ENCODE measurements at places on chromosomes 1 and 21.

GRCh38 chr1:174200746-174201145, 41.4 kb downstream of the RABGAP1L start:
- no peak for DNase-seq

- DNase-seq, result no peak
Measured at GRCh38 chr1:200665861-200666260, 3.8 kb downstream of the DDX59 start.

DNA sequence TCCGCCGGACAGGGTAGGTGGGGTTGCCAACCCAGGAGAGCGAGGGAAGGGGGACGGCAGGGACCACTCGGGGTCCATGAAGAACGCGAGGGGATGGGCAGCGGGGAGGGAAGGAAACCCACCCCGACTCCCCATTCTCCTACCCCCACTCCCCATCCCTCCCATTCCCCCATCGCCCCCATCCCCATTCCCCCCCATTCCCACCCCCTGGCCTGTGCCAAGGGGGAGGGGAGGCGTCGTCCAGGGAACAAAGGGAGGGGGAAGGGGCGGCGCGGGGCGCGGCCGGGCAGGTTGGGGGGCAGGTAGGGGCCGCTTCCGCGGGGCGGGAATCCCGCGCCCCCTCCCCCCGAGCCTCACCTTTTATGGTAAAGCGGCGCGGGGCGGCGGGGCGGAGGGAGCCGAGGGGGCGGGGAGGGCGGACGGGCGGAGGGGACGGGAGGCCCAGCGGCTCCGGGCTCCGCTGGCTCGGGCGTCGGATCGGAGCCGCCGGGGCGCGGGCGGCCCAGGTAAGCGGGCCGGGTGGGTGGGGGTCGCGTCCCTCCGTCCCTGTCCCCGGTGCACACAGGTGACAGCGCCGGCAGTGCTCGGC, at the start of gene FBLIM1:
TSS of gene FBLIM1 (plus strand) at position 453 of the 589 bp plus-strand sequence. CDS start 6,189 bp downstream, outside the sequence.
- no peak for DNase-seq

- no peak for DNase-seq
Measured at GRCh38 chr1:67429528-67430357, 459 bp downstream of the SERBP1 start.

- DNase-seq, result no peak
Measured at GRCh38 chr1:95532335-95532734, 298.3 kb downstream of the RWDD3 start.

GRCh38 chr1:216049741-216050430, 373.4 kb downstream of the USH2A start:
- no peak for DNase-seq

DNA sequence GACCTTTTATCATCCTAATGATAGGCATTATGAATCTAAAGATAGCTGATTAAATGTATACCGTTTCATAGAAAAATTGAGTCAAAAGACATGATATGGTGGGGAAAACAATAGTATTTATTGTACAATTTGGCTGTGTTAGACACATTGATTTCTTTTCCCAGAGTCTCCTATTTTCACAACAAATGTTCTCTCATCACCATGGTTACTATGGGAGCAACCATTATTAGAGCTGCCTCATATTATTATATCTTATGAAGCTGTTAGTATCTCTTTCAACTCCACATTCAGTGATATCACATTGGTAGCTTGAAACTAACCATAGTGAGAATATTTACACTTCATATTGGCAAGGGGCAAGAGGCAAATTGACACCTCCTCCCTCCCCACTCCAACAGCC, 10.7 kb upstream of the CTH start:
- no peak for DNase-seq

DNA sequence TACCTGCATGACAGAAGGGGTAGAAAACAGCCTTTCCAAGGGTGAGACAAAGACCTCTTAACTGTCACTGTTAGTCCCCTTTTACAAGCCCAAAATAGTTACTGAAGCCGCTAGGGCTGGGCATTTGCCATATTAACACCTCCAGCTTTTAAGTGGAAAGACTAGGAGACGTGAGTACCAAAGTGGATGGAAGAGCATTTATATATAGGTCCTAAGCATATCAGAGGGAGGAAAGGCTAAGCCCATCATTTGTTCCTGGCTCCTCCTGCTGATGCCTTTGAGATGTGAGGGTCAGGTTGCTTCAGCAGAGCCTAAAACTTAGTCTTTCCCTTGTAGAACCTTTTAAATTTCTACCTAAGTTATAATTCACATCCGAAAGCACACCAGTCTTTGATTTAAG, 25.7 kb upstream of the APOBEC4 start:
- no peak for DNase-seq

DNA sequence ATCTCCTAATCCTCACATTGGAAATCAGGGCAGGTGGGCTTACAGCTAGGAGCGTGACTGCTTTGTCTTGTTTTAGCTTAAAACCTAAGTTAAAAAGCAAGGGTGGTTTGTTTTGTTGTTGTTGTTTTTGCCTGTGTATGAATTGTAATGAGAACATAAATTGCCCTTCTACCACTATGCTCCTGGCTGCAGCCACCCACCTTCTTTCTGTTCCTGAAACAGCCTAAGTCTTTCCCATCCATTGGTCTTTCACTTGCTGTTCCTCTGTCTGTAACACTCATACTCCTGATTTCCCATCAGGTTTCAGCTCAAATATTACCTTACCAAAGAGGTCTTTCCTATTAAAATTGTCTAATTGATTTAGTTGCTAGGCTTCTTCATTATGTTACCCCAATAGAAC, 604 bp upstream of the TMEM79 start:
- DNase-seq, result no peak

DNA sequence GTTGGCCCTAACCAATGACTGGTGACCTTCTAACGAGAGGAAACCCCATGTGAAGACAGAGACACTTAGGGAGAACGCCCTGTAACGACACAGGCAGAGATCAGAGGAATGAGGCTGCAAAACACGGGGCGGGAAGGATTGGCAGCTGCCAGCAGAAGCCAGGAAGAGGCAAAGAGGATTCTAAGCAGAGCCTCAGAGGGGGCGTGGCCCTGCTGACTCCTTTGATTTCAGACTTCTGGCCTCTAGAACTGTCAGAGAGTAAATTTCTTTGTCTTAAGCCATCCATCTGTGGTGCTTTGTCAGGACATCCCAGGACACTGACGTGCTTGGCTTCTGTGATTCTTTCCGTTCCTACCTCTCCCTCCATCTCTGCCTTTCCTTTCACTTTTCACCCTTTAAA, 79.3 kb downstream of the SH3BGR start:
- no peak for DNase-seq

DNA sequence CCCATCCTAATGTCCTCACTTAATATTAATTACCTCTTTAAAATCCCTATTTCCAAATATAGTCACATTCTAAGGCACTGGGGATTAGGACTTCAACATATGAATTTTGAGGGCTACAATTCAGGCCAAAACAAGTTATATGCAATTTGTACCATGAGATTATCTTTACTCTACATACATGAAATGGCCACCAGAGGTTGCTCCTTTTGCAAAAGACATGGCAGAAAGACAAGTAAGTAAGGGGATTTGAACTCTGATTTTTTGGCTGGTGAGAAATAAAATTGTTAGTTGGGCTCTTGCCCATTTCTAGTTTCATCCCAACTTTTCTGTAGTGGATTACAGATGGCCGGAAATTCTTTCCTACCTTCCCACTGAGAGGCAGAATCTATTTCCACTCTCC, 4.8 kb upstream of the ALG6 start:
- no peak for DNase-seq

DNA sequence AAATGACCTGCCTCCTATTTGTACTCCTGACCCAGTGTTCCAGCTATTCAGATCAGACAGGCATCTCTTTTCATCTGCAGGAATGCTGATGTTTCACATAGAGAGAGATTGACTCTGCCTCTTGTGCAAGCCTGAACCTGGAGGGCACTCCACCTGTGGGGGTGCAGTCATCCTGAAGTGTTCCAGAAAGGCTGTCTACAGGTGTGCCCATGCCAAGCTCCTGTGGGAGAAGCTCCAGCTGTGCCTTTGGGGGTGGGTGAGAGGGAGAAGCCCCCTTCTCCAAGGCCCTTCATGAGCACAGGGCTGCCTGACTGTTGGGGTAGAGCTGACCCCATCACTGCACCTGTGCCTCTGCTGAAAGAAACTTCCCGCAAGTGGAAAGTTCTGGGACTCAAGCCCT, 22.8 kb downstream of the IFI44 start:
- DNase-seq, result no peak

GRCh38 chr21:33406493-33406892, 3.3 kb downstream of the IFNGR2 start:
- DNase-seq, result no peak

DNA sequence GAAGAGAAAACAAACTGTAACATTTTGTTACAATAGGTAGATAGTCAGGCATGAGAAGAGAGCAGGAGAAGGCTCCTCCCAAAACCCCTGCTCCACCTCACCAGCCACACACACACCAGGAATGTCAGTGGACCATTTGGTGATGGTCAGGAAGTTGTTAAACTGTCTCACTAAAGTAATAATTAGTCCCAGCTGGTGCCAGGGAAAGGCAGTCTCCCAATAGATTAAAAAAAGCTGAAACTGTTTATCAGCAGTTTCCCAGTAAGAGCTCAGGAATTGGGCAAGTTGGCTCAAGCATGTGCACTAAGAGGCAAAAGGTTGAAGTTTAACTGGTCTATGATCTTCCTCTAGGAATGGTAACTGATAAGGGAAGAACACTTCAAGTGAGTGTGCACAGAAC, 249.6 kb downstream of the COL11A1 start:
- no peak for DNase-seq

- DNase-seq, result no peak
Measured at GRCh38 chr1:44067266-44068250, 36.3 kb upstream of the SLC6A9 start.

- DNase-seq, result no peak
Measured at GRCh38 chr1:40944326-40944725, 35.2 kb upstream of the CTPS1 start.

DNA sequence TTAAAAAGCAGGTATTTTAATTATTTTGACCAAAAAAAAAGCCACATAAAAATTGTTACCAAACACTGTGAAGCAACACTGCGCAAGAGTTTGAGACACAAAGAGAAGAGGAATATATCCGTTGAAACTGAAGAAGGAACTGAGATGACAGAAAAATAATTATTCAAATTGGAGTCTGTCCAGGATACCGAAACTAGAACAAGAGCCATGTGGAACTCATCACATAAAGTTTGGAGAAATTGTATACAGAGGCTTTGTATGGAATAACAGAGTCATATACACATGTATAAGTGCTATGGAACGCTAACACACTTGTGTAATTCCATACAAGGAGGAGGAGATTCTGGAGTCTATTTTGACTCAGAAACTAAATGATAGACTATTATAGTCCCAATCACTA, 675.1 kb upstream of the ADGRL2 start:
- no peak for DNase-seq

DNA sequence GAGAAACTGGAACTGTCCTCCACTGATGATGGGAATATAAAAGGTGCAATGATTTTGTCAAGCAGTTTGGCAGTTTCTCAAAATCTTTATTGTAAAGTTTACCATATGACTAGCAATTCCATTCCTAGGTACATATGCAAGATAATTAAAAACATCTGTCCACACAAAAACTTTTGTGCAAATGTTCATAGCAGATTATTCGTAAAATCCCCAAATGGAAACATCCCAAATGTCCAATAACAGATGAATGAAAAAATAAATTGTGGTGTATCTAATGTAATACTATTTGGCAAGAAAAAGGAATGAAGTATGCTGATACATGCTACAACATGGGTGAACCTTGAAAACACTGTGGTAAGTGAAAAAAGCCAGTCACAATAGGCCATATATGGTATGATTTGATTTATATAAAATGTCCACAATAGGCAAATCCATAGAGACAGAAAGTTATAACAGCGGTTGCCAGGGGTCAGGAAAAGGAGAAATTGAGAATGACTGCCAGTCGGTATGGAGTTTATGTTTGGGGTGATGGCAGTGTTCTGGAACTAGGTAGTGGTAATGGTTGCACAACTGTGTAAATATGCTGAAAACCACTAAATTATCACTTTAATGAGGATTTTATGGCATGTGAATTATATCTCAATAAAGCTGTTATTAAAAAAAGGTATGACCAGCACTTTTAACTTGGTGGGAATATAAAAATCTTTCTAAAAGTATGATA, 81.7 kb upstream of the BEND5 start:
- no peak for DNase-seq

DNA sequence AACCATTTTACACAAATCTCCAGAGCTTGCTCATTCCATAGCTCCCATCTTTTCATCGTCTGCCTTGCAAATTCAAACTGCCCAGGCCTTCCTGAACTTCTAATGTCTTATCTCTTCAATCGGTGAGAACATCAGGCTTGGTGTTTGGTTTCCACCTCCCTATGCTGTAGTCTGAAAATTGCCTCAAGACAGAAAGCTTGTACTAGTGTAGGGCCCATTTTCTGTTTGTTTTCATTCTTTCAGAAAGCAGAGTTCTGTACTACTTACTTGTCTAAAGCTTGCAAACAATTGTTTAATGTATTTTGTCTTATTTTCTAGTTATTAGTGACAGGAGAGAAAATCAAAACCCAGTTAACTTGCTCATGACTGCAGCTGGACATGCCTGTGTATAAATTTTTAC, 16.8 kb downstream of the HOOK1 start:
- DNase-seq, result no peak

- DNase-seq, result no peak
Measured at GRCh38 chr21:35873441-35873840, 186.9 kb downstream of the SETD4 start.

DNA sequence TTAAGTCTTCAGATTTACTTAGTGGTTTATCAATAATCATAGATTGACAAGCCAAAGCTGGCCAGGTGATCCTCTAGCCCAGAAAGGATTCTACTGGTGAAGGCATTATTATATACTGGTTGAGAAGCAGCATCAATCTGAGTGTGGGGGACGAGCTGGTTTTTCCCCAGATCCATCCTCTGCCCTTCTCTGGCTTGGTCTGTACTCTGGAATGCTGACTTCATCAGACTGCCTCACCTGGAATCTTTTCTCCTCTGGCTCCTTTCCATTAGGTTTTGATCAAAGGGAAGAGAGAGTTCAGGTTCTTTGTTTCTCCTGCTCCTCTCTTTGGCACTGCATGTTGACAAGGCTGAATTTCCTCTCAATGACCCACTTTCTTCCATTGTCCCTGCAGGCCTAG, 93.9 kb downstream of the KCTD3 start:
- DNase-seq, result no peak

- no peak for DNase-seq
Measured at GRCh38 chr1:61839679-61840078, 97.4 kb downstream of the PATJ start.

DNA sequence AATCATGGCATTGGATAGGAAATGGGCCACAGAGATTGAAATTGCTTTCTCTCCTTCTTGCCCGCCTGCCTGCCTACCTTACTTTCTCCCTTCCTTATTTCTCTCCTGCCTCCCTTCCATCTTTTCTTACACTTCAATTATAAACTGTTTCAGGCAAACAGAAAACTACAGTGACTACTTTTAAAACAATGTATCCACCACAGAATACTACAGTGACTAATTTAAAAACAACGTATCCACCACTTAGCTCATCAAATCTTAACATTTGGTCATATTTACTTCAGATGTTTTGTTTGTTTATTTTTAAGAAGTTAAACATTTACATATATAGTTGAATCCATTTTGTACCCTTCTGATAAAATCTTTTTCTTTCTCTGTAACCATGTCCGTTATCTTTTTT, 54.4 kb downstream of the SNRPE start:
- no peak for DNase-seq
